ENCODE measurements at places on chromosomes 6 and 20.

- DNase-seq, result no peak
Measured at GRCh38 chr6:136249336-136249735, 775 bp downstream of the MTFR2 start.

GRCh38 chr6:105651969-105652368, 249.1 kb upstream of the PREP start:
- DNase-seq, result no peak

DNA sequence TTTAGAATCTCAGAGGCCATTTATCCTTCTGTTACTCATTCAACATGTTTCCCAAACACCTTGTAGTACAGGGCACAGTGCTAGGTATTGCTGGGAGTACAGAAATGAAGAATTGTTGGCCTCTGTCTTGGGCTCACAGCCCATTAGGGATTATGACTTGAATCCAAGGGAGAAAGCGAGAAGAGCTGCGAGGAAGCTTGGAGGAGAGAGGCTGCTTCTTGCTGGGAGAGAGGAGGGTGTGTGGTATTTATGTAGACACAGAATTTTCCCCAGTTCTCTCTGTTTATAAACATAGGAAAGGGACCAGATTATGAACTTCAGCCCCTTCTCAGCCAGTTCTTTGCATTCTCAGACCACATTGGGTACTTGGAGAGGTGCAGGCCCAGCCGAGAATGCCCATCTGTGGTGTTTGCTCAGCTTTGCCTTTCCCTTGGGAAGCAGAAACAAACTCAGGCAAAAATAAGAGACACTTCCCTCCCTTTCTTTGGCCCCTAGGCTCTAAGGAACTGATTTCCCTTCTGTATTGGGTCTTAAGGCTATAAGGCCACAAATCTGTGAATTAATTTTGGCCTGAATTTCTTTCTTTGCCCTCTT, 17.9 kb downstream of the CHMP4B start:
- no peak for DNase-seq

DNA sequence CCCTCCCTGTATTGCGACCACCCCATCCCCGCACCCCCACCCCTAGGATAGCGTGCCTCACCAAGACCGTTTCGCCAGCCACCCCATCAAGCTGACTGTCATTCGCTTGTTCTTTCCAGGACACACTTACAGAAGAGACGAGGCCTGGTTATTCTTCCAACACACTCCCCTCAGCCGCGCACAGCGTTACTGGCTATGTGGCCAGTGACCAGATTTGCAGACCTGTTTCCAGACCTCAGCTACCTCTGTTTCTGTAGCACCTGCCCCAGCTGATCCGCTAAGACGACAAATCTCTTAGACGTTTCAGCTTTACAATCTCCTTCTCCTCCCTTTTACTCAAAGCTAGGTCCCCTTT, 26.1 kb downstream of the HLA-F start:
- DNase-seq, result no peak

- no peak for DNase-seq
Measured at GRCh38 chr6:160583794-160584193, 80.3 kb downstream of the LPA start.

GRCh38 chr6:161133963-161134362, 139.9 kb downstream of the AGPAT4 start:
- DNase-seq, result no peak

- DNase-seq, result no peak
Measured at GRCh38 chr20:37230200-37230599, 31.4 kb downstream of the GHRH start.

DNA sequence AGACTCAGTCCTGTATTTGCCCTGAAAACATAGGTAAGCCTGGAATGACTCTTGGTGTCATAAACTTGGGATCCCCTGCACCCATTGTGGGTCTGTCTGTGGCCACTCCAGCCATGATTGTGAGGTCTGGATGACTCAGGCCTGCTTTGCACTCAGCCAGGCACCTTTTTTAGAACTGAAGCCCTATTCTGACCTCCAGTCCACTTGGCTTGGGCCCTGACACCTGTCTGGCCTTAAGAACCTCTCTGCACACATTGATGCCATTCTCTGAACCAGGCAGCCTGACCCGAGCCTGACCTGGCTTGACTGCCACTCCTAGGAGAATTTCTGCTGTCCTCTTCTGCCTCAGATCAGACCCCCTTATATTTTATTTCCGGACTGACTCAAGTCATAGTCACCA, 383.7 kb downstream of the MAFB start:
- DNase-seq, result no peak

DNA sequence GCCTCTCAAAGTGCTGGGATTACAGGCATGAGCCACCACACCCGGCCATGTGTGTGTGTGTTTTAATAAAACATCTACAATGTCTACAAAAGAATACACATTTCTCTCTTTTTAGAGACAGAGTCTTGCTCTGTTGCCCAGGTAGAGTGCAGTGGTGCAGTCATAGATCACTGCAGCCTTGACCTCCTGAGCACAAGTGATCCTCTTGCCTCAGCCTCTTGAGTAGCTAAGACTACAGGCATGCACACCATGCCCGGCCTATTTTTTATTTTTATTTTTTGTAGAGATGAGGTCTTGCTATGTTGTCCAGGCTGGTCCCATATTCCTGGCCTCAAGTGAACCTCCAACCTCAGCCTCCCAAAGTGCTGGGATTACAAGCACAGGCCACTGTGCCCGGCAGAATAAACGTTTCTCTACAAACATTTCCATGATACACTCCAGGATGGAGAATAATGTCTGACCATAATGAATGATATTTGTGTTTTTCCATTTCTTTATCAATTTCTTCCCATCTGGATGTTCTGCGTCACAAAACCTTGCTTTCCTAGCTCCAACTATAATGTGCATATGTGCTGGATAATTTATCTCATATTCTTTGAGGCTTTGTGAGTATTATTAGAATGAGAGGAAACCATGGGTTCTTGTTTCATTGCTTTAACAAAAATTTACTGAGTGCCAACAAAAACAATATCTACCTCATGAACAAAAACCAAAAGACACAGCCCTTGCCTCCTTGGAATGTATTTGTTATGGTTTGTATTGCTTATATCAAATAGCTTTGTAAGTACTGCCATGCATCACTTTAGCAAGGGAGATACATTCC, 28.6 kb upstream of the CCN2 start:
- no peak for DNase-seq

DNA sequence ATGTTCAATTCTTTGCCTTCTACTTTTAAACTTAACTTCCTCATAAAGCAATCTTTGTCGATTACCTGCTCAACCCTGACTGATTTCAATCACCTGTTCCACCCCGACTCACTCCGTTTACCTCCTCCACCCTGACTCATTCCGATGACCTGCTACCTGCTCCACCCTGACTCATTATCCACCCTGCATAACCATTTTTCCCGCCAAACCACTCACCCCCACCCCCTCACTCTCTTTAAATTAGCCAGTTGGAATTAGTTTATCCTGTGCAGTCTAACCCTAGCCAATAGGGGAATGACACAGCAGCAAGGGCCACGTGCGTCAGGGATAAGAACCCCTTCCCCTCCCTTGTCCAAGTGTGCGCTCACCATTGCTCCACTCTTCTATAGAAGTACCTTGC, 56.7 kb upstream of the MRAP2 start:
- no peak for DNase-seq

- DNase-seq, result no peak
Measured at GRCh38 chr20:63117151-63117550, 98.8 kb downstream of the YTHDF1 start.

GRCh38 chr6:106163966-106164877, 78.1 kb downstream of the PRDM1 start:
- no peak for DNase-seq

- DNase-seq, result no peak
Measured at GRCh38 chr20:16301986-16302385, 271.3 kb downstream of the KIF16B start.

- DNase-seq, result no peak
Measured at GRCh38 chr20:53773792-53774401, 180.3 kb upstream of the ZNF217 start.

GRCh38 chr6:41634657-41635056, 3.6 kb upstream of the MDFI start:
- DNase-seq, result no peak

GRCh38 chr6:75761489-75761888, 12.4 kb downstream of the MYO6 start:
- no peak for DNase-seq

GRCh38 chr6:169092375-169092774, 161.3 kb downstream of the THBS2 start:
- DNase-seq, result no peak

DNA sequence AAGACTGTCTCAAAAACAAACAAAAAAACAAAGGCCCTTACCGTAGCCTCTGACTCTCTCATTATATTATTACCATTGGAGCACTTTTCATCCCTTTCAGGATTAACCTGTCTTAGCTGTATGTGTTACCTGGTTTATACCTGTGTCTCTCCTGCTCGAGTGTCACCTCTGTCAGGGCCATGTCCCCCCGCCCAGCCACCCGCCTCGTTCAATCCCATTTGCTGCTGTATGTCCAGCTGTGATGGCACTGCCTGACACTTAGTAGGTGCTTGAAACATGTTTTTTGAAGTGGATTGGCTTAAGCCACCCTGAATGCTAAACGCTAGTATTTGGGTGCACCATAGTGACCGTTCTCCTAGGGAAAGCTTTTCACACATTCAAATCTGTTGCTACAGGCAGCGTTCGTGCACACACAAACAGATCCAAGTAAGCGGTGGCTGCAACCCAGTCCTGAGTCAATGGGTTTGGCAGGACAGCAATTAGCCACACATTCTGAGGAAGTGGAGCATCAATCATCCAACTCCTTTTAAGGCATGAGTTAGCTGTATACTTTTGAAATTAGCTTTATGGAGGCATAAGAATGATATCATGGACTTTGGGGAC, 98.9 kb upstream of the ZNF217 start:
- no peak for DNase-seq

GRCh38 chr6:2396846-2397630, 151.6 kb upstream of the GMDS start:
- DNase-seq, result no peak

DNA sequence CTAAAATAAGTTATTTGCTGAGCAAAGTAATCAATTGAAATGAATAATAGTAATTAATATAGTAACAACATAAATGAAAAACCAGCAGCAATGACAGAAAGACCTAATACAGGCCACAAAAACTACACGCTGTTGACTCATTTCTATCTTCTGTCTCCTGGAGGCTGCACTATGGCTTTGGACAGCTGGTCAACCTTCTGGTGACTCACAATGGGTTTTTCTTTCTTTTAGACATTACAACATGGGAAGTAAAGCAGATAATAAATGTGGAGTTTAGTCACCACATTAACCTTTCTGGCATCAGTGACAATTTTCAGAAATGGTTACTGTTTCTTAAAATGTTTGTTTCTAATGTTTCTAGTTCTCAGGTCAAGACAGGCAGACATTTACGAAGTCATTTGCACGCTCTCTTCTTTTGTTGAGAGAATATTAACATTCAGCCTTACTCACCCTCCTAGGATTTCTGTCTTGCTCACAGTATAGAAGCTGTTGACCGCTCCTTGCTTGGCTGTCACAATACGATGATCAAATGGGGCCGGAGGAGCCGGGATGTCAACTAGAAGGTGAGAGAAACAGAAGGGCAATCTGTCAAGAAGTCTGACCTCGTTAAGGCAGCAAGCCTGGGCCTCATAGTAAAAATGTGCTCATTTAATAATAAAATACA, 62.2 kb downstream of the MYLK4 start:
- no peak for DNase-seq

- peak; percentile 77 for DNase-seq
Measured at GRCh38 chr6:68638230-68638900, 3.3 kb downstream of the ADGRB3 start.

DNA sequence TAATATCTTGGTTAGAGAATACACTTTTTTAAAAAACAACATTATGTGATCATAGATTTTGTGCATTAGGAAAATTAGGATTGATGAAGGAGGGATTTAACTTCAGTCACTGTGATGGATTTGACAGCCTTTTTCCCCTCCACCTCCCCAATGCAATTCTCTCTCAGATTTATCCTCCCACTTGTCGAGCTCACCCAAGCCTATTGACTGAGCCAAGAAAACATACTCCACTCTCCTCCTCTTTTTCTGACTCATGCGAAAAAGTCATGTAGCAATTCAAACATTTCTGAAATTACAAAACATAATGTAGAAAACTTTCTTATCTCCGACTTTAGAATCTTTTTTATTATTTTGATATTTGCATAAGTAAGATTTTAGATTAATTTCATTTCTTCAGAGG, 24.1 kb downstream of the KLHL32 start:
- DNase-seq, result no peak

- no peak for DNase-seq
Measured at GRCh38 chr6:159282421-159282820, 113.2 kb downstream of the FNDC1 start.

- DNase-seq, result no peak
Measured at GRCh38 chr6:38713812-38714211, 1.3 kb upstream of the DNAH8 start.

- peak; percentile 18 for DNase-seq
Measured at GRCh38 chr20:59120919-59121318, 42.7 kb upstream of the ZNF831 start.

- DNase-seq, result no peak
Measured at GRCh38 chr20:6942266-6942665, 174.8 kb downstream of the BMP2 start.

- no peak for DNase-seq
Measured at GRCh38 chr6:53796791-53797190, 2.0 kb downstream of the LRRC1 start.

GRCh38 chr6:45464685-45465084, 87.0 kb upstream of the SUPT3H start:
- DNase-seq, result no peak

DNA sequence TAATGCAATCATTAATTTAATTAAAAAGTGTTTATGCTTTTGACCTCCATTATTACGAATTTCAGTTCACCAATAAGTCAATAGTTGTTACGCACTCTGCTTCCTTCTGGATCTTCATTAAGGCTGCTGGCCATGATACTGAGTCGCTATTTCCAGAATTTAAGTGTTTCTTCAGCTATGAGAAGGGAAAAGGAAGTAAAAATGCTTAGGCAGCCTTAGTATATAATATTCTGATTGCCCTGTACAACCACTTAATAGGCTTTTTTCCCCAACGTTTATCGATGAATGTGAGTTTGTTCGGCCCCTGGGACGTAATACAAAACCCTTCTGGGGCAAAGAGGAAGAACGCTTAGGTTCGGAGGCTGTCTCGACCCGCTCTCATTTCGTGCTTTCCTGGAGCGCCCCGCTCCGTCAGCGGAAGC, 644 bp downstream of the OARD1 start:
- no peak for DNase-seq
